ENCODE measurements at places on chromosomes 5 and 9.

GRCh38 chr5:43603344-43604217 lies 601 bp downstream of the NNT start:
- peak; percentile 92 for DNase-seq

DNA sequence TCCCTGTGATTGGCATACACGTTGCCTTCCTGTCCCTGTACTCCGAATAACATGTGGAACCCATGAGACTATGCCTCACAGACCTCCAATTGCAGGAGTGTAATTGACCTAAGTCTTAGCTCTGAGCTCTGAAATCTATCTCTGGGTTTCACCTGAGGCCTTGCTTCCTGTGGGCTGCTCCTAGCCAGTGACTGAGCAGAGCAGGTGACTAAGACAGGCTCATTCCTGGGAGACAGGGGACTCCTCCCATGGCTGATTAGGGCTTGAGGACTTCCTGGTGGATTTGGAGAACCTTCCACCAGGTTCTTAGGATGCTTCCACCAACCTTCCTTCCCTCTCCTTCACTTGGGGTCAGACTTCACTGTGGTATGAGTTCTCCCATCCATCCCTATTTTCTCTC lies 22.3 kb upstream of the MIER3 start:
- no peak for DNase-seq

DNA sequence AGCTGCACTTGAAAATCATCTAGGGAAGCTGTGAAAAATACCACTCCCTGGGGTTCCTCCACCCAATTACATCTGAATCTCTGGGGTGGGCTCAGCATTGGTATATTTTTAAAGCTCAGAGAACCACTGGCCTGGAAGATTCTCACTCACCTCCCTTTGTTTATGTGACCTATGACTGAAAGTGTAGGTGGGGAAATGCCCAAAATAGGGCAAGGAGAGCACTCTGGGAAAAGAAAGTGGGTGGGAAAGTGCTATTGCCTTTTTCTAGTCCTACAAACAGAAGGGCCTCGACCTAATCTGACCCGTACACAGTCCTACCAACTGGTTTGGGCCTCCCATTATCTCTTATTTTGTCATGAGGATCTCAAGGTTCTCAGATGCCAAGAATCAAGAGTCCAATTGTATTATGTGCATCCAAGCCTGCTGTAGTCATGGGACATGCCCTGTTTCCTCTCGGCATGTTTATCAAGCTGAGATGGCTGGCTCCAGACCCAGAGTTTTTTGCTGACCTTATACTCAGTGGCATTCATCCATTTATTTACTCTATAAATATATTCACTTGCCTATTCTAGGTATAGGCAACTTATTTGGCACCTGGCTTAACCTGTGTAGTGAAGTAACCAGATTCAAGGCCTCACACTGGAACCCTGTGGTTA lies 483.7 kb downstream of the ENC1 start:
- no peak for DNase-seq

GRCh38 chr5:74649421-74649973 lies 9.0 kb upstream of the ENC1 start:
- DNase-seq = no peak

DNA sequence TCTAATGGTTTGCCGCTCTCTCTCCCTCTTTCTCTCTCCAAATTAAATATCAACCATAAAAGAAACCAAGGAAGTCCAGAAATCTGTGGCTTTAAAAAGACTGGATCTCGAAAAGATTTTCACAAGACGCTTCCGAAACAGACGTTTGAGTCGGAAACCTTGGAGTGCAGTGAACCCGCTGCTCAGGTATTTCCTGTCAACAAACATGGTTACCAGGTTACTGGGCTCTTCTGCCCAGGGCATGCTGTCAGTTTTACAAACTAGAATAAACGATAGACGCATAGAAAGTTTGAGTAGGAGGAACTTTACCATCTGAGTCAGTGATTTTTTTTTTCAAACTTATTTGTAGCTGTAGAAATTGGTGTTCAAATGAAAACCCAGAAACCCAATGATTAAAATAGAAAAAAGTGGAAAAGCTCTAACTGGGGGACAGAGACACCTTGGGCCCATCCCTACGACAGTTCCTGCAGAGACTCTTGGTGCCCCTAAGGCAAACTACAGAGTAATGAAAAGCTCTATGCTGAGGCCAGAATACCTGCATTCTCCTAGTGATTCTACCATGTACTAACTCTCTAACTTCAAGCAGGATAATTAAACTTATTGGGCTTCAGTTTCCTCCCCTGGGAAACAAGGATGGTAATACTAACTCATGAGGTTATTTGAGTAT lies 90.0 kb downstream of the DOCK8 start:
- peak; percentile 19 for DNase-seq

- DNase-seq = no peak
Measured at GRCh38 chr5:492314-492893, 31.8 kb downstream of the SLC9A3 start.

DNA sequence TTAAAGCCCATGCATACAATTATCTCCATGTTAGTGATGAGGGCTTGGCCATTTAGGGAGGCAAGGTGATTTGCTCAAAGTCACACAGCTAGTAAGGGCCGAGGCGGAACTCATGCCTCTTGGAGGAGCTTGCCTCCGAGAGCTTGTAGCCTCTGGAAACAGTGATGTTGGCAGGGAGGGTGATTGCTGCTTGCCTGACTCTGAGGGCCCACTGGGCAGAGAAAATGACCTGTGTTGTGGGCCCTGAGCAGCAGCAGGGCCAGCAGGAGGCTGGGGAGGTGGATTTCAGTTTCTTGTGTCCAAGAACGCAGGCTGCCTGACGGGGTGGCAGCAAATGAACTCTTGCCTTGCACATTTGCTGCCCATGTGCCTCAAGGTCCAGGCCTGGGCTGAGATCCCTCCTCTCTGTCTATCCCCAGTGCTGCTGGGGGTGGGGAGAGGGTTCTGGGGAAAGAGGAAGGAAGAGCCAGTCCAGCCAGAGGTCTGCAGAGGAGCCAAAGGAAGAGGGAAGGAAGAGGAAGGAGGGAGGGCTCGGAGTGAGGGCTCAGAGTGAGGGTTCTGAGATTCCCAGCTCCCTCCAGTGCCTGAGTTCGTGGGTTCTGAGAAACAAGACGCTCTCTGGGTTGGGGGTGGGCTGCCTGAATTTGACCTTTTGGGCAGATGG lies 16.2 kb upstream of the PTGS1 start:
- DNase-seq = no peak

DNA sequence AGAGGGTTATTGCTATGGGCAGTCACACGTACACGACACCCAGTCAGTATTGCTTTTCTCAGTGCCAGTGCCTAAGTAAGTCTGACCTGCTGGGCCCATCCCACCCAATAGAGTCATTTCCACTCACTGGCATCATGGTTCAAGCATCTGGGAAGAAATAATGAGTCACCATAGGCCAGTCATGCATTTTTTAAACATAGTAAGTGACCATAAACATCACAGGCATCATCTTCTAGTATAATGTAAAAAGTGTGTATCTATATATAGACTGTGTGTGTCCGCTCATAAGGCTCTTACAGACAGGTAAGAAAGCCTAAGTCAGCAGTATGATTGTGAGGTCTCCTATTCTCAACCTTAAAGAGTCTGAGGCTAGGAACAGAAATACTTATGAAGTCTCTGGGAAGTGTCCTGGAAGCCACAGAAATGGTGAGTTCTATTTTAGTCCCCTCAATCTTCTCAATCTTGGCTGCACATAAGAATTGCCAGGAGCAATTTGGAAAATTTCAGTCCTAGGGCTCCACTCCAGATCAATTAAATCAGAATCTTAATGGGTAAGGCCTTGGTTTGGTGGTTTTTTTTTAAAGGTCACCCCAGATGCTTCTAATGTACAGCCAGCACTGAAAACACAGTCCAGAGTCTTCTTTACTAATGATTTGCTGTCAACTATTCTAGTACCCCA lies 65.2 kb downstream of the ZNF366 start:
- DNase-seq = no peak

GRCh38 chr9:15308511-15308910 lies 1.5 kb upstream of the TTC39B start:
- DNase-seq = no peak

DNA sequence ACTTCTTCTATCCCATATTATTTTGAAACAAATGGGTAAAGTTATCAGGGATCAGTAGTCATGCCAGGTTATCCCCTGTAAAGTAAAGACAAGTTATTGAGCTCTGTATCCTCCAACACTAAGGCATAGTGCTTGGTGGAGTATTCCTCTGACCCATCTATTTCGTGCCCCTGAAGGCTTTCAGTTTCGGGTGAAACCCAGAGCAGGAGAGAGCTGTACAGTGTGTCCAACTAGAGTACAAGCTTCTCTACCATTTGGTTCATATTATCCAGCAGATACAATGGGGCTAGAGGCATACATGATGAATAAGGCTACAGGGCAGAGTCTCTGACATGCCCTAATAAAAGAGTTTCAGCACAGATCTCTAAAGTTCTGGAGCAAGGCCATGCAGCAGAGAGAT lies 3.2 kb upstream of the SLC22A4 start:
- no peak for DNase-seq

- DNase-seq = no peak
Measured at GRCh38 chr9:1879501-1879900, 135.6 kb upstream of the SMARCA2 start.

- no peak for DNase-seq
Measured at GRCh38 chr9:94584555-94584954, 9.1 kb downstream of the FBP2 start.

GRCh38 chr5:171477666-171478065 lies 58.2 kb downstream of the FGF18 start:
- DNase-seq = no peak

GRCh38 chr5:176412517-176413254 lies 3.7 kb downstream of the CLTB start:
- DNase-seq = no peak

GRCh38 chr9:6307551-6308096 lies 20.6 kb upstream of the TPD52L3 start:
- no peak for DNase-seq

DNA sequence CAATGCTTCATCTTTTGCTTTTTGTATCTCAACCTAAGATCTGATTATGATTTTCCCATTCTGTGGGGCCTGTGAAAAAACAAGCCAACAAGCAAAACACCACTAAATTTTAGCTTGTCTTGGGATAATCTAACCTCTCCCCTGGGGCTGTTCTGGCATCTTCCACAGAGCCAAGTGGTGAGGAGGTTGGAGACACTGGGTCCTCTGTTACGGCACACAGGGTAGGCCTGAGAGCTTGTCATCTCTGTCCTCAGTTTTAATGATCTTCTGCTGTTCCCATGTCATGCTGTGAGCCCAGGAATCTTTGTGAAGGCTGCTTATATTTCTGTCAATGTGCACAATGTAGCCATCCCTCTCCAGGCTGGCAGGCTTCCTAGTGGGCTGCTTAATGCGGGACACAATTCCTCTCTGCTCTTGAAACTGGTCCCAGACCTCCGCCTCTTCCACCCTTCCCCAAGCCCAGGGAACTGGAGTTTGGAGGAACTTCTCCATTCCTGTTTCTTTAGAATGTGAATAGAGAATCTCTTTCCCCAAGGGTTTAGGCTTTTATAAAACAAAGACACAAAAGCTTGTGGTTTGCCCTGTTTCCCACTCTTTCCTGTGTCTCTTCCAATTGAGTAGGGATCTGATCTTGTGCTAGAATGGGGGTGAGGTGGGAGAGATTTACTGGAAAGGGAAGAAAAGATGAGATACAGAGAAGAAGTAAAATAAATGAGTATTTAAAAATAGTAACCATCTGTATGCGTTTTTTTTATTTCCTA lies 30.9 kb upstream of the SEMA6A start:
- no peak for DNase-seq

DNA sequence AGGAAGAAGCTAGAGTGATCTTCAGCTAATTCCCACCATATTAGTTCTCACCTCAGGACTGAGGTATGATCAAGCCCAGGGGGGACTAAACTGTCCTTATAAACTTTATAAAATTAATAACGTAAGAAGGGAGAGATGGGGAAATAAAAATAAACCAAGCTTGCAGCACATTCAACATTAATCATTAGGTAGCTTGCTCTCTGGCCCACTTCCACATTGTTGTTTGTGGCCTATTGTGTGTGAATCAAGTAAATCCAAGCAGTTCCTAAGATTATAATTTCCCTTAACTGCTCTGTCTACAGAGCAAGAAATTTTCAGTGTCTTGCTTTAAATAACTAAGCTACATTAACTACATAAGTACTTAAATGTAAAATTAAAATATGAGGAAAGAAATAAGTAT lies 131.3 kb upstream of the ABCA1 start:
- DNase-seq = no peak

DNA sequence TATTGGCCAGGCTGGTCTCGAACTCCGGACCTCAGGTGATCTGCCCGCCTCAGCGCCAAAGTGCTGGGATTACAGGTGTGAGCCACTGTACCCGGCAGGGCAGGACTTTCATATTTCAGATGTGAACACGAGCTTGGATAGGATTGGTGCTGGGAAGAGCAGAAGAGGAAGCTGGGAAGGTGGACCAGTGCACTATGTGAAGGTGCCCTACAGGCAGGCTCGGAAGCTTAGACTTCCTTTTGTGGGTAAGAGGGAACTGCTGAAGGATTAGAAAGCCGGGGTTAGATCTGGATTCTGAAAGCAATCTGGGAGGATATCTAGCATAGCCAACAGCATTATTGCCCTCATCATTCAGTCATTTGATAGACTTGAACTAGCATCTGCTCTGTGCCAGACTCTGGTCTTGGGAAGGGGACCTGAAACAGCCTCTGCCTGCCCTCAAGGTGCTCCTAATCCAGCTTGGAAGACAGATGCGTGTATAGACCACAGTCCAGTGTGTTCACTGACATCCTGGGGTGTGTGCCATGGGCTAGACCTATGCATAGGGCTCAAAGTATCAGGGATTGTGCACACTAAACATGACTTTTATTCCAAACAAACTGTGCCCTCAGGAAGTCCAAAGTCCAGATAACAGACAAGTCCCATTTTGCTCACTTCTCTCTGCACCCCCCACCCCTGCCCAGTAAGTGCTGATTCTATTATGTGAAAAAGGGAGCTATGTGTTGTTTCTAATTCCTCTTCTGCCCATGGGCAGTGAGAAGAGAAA lies 637 bp downstream of the CBY3 start:
- DNase-seq = no peak

GRCh38 chr5:3853362-3853761 lies 257.7 kb downstream of the IRX1 start:
- DNase-seq = no peak

DNA sequence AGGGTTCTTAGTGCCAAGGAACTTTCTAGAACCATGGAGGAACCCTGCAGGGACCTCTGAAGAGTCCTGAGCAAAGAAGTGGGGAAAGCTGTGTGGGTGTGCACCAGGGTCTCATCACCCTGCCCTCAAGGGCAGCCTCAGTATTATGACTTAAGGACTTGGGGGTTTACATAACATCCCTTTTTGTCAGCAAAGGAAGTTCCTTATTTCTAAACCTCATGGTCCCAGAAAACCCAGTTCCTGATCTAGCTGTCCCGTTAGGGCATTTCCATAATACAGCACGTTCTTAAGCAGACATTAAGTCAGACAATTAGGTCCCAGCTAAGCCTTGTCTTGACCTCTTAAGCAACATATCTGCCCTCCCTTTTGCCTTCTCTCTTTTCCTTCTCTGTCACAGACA lies 57.3 kb downstream of the DAPK1 start:
- no peak for DNase-seq

Measured in NCI-H748 treated with DMSO at 0.1 percent for 48 hours (cell line).